ENCODE measurements at places on chromosomes 5 and 9. TPM values are rescaled to one million over a fixed set of nuclear protein-coding genes. Genes with fewer than 3 reads are reported as not detected.

GRCh38 chr9:5357431-5358105 lies 17.9 kb upstream of the RLN1 start:
- no peak for DNase-seq

- no peak for DNase-seq
Observed at GRCh38 chr9:125088752-125089151, 54.6 kb downstream of the SCAI start.

DNA sequence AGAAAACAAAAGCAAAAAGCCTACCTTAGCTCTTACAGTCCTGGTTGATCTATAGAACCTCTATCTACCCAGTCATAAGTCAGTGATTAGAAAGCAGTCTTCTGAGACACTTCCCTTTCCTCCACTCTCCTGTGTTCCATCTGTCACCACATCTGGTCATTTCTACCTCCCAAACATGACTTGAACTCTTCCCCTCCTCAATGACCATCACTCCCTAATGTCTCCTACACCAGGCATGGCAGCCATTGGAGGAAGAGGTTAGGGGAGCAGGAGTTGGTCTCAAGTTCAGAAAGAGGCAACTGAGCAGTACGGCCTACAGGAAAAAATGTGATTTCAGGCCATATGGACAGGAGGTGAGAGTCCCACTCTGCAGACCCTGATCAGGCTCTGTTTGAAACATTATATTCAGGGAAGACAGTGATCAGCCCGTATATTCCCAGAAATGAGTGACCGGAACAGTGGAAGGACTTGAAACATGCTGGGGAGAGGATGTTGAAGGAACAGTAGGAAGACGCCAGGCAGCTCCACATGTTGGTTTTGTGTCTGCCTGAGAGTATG lies 12.0 kb downstream of the ABLIM3 start:
- DNase-seq, result no peak

GRCh38 chr5:122391621-122392020 lies 79.6 kb downstream of the SNCAIP start:
- DNase-seq, result no peak

DNA sequence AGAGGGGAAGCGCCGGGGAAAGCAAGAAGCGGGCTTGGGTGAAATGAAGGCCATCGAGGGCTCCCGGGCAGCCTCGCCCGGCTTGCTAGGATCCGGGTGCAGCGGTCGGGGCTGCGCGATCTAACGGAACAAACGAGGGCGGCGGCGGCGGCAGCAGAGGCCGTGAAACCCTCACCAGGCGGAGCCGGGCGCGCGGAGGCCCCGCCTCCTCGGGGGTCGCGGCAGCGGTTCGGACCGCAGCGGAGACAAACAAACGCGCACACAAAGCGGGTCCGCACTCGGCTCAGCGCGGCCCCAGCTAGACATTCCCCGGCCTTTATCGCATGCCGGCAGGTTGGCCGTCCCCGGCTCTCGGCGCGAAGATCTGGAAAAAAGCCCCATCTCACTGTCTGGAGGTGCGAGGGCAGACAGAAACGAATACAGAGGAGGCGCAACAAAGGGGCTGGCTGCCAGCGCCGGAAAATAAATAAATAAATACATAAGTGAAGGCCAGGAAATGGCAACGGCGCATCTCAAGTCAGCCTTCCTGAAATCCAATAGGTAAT lies 10.5 kb upstream of the TRIM36 start:
- DNase-seq, result no peak

GRCh38 chr9:115232181-115232774 lies 114.3 kb upstream of the TNC start:
- DNase-seq, result no peak

GRCh38 chr9:36091026-36091953 lies 45.2 kb upstream of the GLIPR2 start:
- no peak for DNase-seq

SEMA4D gene
- total RNA-seq, result 26.8 TPM

Measured in thymus (tissue), 14 donors.